ENCODE measurements at places on chromosomes 4 and X.
A peak's percentile ranks its signal among the peaks of the same experiment; 100 is the strongest.

DNA sequence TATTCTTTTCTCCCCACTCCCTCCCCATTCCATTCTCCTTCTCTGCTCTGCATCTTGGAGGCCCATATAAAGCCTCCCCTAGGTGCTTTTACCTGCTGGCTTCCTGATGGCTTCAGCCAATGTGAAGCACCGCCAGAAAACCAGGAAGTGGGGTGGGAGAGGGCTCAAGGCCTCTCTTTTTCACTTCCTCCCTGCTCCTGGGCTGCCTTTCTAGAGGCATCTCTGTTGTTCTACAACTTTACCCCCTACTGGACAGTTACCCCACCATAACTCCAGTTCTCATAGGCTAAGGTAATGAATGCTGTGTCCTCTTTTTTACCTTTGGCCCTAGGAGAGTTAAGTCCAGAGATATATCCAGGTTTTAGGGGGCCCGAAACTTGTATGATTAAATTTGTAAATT, 62.4 kb upstream of the PPARGC1A start:
- no peak for DNase-seq

GRCh38 chr4:27946799-27947198, 1086.2 kb downstream of the STIM2 start:
- DNase-seq = no peak

- no peak for DNase-seq
Observed at GRCh38 chr4:158213466-158213865, 3.2 kb downstream of the TMEM144 start.

DNA sequence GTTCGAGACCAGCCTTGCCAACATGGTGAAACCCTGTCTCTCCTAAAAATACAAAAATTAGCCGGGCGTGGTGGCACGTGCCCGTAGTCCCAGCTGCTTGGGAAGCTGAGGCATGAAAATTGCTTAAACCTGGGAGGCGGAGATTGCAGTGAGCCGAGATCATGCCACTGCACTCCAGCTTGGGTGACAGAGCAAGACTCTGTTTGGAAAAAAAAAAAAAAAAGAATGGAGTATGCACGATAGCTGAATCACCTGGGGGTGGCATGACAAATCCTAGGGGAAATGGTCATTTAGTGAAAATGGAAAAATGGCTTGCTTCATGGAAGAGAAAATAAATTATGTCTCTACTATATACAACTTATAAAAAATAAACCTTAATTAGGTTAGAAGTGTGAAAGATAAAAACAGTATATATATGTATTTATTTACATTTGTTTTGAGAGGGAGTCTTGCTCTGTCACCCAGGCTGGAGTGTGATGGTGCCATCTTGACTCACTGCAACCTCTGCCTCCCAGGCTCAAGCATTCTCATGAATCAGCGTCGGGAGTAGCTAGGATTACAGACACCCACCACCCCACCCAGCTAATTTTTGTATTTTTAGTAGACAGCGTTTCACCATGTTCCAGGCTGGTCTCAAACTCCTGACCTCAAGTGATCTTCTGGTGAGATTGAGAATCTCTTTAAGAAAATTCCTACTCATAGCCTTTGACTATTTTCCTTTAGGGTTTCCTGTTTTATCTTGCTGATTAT, 19.3 kb upstream of the ING2 start:
- no peak for DNase-seq

GRCh38 chr4:53055274-53055673, 193.2 kb downstream of the RASL11B start:
- DNase-seq = peak; percentile 40

- no peak for DNase-seq
Observed at GRCh38 chr4:174859904-174860303, 30.9 kb upstream of the GLRA3 start.

DNA sequence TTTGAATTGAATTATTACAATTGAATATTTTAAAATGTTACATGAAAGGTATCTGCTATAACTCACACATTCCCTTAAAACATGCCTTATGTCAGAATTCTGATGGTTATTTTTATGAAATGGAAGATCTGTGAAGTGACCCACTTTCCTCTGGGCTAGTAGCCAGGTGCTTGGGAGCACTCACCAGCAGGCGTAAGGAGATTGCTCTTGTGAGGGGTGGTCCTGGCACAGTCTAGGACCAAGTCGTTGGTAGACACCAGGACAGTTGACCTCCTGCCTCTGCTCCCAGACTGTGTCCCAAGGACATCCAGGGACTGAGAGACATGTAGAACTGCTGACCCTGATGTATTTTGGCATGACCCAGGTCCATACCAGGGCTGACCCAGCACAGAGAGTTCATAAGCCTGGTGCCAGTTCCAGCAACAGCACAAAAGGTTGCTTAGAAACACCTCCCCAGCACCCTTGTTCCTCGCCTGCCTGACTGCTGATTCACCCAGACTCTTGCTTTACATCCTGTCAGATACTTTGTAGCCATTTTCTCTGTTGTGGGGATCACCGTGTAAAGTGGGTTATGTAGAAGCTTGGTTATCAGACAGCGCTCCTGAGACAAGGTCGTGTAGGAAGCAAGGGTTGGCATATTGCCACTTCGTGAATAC, 48.5 kb downstream of the NELFA start:
- DNase-seq = no peak

- no peak for DNase-seq
Observed at GRCh38 chr4:3168029-3168428, 80.9 kb upstream of the MSANTD1 start.

- no peak for DNase-seq
Observed at GRCh38 chr4:118317691-118318090, 35.1 kb downstream of the PRSS12 start.

DNA sequence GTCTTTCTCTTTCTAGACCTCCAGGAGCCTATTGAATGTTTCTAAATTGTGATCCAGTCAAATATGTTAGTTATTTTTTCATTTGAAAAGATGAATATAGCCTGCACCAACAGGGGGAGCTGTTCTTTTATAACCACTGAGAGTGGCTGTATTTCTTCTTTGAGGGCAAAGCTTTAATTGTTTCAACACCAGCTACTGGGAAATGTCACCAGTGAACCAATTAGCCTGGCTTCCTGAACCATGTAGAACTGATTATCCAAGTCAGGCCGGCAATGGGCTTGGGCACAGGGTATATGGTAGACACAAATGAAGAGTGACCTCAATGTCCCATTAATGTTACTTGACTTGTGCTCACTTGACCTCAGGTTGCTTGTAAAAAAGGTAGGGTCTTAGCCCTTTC, 4.8 kb upstream of the DAPP1 start:
- no peak for DNase-seq

DNA sequence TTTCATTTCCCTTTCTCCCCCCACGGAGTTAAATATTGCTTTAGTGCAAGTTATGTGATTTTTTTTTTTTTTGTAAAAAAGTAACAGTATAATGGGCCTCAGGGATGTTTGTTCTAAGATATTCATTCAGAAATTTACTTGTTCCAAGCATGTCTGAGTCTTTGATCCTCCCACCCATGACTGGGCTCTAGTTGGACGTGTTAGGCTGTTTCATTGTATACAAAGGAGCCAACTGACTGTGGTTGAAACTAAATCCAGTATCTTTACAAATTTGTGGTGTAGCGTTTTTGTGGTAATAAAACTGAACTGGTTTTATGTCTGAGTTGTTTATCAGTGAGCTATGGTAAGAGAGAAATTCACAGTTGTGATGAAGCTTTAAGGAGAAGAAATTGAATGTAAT, 74.1 kb downstream of the DOCK11 start:
- no peak for DNase-seq
